Hematopoietic multipotent progenitor cell treated with erythropoietin and hydrocortisone succinate and interleukin-3 and kit ligand, for 8 days (in vitro differentiated cells): ENCODE measurements at places on chromosomes 12 and 14.

DNA sequence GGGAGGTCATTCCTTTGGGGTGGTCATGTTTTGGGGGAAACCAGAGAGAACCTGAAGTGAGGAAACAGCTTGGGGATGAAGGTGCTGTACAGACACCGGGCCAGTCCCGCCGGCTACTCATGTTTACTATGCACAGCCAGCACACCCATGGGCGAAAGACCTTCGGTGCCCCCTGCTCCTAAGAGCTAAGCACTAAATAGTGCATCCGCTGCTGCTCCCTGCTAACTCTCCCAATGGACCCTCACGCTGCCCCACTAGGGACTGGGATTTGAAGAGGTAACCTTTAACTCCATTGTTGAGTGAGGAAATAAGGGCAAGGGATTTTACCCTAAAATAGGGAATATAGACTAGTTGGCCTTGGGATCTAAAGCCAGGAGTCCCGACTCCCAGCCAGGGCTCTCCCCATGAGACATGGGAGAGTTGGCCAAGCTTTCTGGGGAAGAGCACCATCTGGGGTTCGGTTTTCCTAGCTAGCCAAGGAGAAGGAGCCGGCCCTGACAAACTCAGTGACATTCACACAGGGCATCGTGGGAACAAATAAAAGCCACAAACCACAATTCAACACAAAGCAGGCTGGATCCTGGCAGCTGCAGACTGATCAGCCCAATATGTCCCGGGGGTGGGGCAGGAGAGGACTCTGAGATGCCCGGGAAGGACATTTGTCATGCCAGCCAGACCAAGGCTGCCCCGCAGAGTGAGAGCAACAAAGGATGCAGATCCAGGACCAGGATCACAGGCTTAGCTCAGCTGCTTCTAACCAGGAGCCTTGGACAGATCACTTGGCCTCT, 91.7 kb downstream of the SINHCAF start:
- no peak for DNase-seq

GRCh38 chr12:89939522-89940215, 231.0 kb upstream of the ATP2B1 start:
- DNase-seq, result no peak

GRCh38 chr12:52279422-52280318, 5.2 kb downstream of the KRT86 start:
- DNase-seq, result no peak

DNA sequence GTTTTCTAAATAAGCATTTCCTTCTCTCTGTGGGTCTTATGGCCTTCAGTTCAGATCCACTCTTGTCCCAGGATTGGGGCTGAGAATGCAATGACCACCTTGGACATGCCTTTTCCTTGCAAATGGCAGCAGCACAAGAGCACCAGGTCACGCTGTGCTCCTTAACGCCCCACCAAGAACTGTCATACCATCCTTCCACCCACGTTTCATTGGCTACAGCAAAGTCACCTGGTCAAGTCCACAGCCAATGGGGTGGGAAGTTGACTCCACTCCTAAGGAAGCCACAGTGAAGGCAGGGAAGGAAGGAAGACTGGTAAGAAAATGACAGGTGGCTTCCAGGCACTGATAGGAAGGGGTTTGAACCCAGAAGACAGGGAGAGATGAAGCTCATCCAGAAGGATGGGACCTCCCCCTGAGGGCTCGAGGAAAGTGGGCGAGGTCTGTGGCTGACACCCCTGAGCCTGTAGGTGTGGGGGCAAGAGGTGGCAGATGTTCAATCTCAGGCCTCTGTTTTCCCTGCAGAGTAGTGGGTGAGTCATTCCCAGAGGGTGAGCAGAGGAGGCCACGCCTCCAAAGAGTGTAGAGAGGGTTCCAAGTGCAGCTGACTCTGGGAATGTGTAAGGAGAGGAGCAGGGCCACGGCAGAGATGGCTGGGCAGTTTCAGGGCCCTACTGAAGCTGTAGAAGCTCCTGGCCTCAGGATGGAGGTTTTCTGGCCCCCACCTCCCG, 113.5 kb upstream of the VRK1 start:
- no peak for DNase-seq

- DNase-seq, result no peak
Observed at GRCh38 chr14:22073801-22074200, 400.2 kb upstream of the OR4E1 start.

DNA sequence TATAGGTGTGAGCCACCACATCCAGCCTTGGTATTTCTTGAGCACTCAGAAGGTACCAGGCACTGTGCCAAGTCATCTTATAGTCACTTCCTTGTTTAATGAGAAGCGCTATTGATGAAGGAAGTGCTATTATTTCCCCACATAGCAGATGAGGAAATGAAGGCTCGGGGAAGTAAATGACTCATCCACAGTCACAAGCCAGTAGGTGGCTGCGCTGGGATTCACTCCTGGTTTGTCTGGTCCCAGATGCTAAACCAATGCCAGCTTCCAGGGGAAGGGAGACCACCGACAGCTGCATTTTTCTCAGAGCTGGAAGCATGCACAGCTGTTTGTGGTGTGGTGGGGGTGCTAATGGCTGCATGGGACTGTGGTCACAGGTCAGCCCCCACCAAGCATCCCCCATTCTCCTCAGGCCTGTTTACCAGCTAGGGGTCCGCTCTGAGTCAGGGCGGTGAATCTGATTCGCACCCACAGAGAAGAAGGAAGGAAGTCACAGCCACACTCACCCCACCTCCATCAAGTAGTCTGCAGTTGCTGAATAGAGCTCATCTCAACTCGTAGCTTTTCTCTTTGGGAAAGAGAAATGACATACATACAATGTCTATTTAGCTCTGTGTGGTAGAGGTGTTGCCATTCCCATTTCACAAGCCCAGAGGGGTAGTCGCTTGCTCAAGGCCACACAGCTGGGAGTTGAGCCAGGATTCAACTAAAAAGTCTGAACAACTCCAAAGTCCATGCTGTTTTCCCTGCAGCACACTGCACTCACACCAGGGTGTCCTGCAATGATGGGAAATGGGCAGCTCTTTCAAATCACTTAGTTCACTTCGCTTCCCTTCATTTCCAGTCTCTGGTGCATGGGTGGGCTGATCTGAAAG, 6.3 kb upstream of the LTBP2 start:
- DNase-seq, result peak; percentile 46

GRCh38 chr12:42145552-42146215, 1.0 kb upstream of the GXYLT1 start:
- DNase-seq, result peak; percentile 28
